Smooth muscle cell of bladder (primary cell): ENCODE measurements at places on chromosomes 12 and 14. TPM values are rescaled to one million over a fixed set of nuclear protein-coding genes. Genes with fewer than 3 reads are reported as not detected.

The TMCC3 gene
- total RNA-seq: 0.71 and 1.4 TPM in 2 replicates

The DPPA3 gene
- not detected in 2 replicates for total RNA-seq

The HHIPL1 gene
- 4.4 and 7.9 TPM in 2 replicates for total RNA-seq

The USP44 gene
- 6.0 and 13.8 TPM in 2 replicates for total RNA-seq

The UBE2N gene
- 73.8 and 89.2 TPM in 2 replicates for total RNA-seq

The GALNT6 gene
- 1.4 and 1.5 TPM in 2 replicates for total RNA-seq

The KLHL33 gene
- 0.14 and 0.18 TPM in 2 replicates for total RNA-seq

The BTBD7 gene
- total RNA-seq: 18.1 and 24.9 TPM in 2 replicates

The MANSC4 gene
- not detected in 2 replicates for total RNA-seq

The IL26 gene
- total RNA-seq: not detected in 2 replicates

The OR8S1 gene
- total RNA-seq: not detected in 2 replicates

The SYNE2 gene
- 8.8 and 12.4 TPM in 2 replicates for total RNA-seq

The ZCCHC8 gene
- 11.8 and 12.3 TPM in 2 replicates for total RNA-seq

The PLCZ1 gene
- not detected in 2 replicates for total RNA-seq

The POLE2 gene
- total RNA-seq: 2.4 TPM in 2 replicates

The FAM186B gene
- 0.28 and 0.37 TPM in 2 replicates for total RNA-seq

The RFX4 gene
- total RNA-seq: not detected in 2 replicates

The WNT1 gene
- not detected in 2 replicates for total RNA-seq

The KCNC2 gene
- not detected in 2 replicates for total RNA-seq

The TAS2R9 gene
- total RNA-seq: not detected in 2 replicates

The HNF1A gene
- total RNA-seq: 0.09 TPM in 1 of 2 replicates, not detected in the other

The ALDH1L2 gene
- 44.7 and 44.8 TPM in 2 replicates for total RNA-seq

The HSPB8 gene
- 9.8 and 18.1 TPM in 2 replicates for total RNA-seq

The CDH24 gene
- total RNA-seq: 3.3 and 6.2 TPM in 2 replicates

The DCTN2 gene
- 68.8 and 71.7 TPM in 2 replicates for total RNA-seq

The SAMD15 gene
- 3.1 TPM in 2 replicates for total RNA-seq
